ENCODE measurements at places on chromosomes 4 and X.

GRCh38 chr4:155657169-155657568, 9.5 kb upstream of the GUCY1A1 start:
- DNase-seq: no peak

GRCh38 chr4:8699479-8700145, 107.0 kb downstream of the CPZ start:
- DNase-seq: no peak

DNA sequence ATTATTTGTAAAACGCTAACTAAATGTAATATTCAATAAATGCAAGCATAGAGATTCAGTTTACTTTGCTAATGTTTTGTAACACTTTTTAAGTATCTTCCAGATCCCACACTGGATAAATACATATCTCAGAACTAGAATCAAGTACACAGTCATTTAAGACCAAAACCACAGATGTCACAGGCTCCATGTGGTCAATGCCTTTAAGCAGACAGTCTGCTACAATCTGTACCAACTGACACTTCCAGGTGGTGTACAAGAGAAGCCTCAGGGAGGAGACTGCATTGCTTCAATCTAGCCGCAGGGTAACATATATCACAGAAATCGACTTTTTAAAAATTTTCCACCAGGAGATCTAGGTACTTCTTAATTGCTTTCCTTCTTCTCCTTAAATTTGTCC, 229.6 kb upstream of the DIAPH2 start:
- DNase-seq: no peak

- no peak for DNase-seq
These were observed 28.9 kb upstream of the APELA start for GRCh38 chr4:164847967-164848649.

- DNase-seq: no peak
These were observed 8.2 kb downstream of the PAPSS1 start for GRCh38 chr4:107711831-107712230.

- no peak for DNase-seq
These were observed 198.0 kb downstream of the GALNTL6 start for GRCh38 chr4:172011196-172011595.

DNA sequence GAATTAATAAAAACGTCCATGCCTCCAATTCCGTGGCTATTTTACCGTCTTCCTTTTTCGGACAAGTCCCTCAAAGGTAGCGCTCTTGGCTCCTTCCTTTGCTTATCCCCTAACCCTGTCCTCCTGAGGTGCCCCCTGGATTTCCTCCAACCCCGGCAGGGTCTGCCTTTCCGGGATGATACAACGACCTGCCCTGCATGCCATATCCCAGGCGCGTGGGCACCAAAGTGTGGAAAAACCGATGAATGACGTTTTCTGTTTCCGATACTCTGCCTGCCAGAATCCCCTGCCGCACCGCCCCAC, 706 bp upstream of the CSTF2 start:
- DNase-seq: no peak

DNA sequence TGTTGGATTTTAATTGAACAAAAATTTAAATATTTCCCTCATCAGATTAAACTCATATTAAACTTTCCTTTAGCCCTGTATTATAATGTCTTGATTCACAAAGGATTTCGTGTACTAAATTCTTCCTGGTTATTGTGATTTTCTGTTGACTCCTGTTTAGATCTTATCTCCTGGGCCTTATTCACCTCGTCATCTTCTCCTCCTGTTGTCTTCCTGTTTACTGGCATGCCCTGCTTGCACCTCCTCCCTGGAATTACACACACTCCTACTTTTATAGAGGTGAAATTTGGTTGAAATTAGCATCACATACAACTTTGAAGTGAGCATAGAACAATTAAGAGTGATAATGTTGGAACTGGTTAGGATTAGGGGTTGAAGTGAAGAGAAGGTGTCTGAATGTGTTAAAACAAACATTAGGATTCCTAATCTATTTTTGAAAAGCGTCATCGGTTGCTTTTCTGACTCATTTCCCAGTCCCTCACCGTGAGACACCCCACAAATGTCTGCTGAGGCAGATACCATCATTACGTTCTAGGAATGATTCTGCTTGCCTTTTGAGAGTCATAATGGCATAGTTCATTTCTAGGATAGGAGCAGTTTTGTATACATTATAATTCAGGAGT, 32.5 kb downstream of the TLL1 start:
- DNase-seq: no peak

DNA sequence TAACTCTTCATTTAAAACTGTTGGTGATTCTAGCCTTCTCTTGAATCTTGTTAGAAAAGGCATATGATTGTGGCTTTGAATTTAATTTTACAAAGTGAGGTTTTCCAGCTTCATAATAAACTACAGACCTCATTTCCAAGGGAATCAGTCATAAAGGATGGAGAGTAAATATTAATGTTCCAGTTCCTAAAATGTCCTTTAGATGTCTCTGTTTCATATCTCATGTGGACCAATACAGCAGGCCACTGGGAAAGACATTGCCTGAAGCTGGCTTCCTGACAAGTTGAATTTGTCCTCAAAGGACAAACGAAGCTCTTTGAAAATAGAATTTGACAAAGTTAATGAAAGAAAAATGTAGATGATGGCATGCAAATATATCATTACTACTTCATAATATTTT, 125.4 kb downstream of the ZNF330 start:
- DNase-seq: no peak

Data from activated T-cell treated with anti-CD3 and anti-CD28 coated beads, Interleukin-2, amount 50 U/mL, for 48 hours (primary cell).